ENCODE measurements at places on chromosomes 11 and 22. TPM values are rescaled to one million over a fixed set of nuclear protein-coding genes. Genes with fewer than 3 reads are reported as not detected.

Gene THY1
- 13.7 TPM for polyA plus RNA-seq

Gene KRTAP5-8
- polyA plus RNA-seq = not detected

Gene NLRX1
- 4.8 TPM for polyA plus RNA-seq

Gene TECTA
- 0.25 TPM for polyA plus RNA-seq

Gene PARVB
- polyA plus RNA-seq = 24.5 TPM

Gene TH
- 1.7 TPM for polyA plus RNA-seq

Gene MMP7
- polyA plus RNA-seq = 45.1 TPM

Gene MRGPRF
- 7.8 TPM for polyA plus RNA-seq

- no peak for DNase-seq
Measured at GRCh38 chr22:23236026-23236425, 55.7 kb downstream of the BCR start.

DNA sequence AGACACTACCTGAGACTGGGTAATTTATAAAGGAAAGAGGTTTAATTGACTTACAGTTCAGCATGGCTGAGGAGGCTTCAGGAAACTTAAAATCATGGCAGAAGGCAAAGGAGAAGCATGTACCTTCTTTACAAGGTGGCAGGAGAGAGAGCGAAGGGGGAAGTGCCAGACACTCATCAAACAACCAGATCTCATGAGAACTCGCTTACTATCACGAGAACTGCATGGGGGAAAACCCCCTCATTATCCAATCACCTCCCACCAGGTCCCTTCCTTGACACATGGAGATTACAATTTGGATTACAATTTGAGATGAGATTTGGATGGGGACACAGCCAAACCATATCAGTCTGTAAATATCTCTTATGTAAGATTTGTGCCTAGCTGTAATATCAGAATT, 50.9 kb upstream of the ATXN10 start:
- no peak for DNase-seq

DNA sequence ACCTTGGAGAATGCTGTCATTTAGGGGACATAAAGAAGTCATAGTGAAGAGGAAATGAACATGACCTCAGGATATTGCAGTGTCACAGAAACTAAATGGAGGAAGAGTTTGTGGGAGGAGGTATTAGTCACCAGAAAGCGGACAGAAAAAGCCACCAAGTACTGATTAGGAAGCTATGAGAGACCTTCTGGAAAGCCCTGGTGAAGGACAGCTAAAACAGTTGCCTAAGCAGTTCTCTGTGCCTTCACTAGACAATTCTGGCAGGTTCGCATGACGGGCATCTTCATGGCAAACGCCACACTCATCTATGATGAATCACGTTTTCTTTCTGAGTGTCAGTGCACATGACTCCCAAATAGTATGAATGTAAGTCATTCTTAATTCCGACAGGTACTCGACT, 325.8 kb downstream of the C11orf87 start:
- DNase-seq = no peak

DNA sequence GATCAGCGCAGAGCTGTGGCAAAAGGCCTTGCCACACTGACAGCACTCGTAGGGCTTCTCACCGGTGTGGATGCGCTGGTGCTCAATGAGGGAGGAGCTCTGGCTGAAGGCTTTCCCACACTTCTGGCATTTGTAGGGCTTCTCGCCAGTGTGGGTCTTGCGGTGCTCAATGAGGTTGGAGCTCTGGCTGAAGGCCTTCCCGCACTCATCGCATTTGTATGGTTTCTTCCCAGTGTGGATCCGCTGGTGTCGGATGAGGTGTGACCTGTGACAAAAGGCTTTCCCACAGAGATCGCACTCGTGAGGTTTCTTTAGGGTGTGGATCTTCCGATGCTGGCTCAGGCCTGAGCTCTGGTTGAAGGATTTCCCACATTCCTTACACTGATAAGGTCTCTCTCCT, 6.9 kb downstream of the ZNF70 start:
- no peak for DNase-seq

DNA sequence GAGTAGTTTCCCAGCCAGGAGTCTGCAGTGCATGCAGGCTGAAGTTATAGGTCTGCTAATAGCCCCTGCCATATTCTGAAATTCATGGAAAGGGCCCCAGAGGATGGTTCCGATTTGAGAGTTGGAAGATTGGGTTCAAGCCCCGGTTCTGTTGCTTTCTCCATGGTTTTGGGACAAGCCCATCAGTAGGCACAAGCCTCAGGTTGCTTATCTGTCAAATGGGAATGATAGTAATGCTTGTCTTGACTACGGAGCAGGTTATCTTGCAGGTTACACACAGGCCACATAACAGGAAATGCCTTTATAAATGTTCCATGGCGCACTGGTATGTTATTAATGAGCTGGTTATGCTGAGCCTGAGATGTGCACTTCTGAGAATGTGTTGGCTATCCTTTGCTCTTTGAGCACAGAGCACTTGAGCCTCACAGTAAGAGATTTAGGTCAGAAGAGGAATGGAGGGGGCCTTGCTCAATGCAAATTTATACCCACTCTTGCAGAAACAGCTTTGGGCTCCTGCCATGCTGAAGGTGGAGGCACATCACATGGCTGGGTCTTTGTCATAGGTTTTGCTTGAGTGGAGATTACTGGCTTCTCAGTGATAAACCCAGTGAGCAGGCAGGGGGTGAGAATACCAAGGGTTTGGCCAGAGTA, 47.1 kb downstream of the ZNRF3 start:
- DNase-seq = no peak

DNA sequence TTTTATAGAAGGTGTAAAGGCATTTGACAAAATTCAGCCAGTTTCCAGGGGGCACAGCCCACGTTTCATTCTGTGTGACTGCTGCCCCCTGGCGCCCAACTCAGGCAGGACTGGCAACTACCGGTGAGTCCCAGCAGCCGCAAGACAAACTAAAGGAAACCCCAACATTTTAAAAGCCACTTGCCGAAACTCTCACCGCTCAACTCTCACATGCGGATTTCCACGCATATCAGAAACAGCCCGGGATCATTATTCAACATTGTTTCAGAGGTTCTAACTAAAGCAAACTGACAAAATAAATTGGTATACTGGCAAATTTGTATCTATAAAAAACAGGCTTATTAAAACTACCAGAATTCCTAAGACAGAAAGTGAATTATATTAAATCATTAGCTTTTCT, 48.2 kb downstream of the MORC2 start:
- peak; percentile 79 for DNase-seq

GRCh38 chr22:41003066-41003465, 51.9 kb downstream of the RBX1 start:
- peak; percentile 87 for DNase-seq

GRCh38 chr11:20258376-20258895, 98.2 kb upstream of the DBX1 start:
- no peak for DNase-seq

GRCh38 chr11:1291295-1292017, 18.0 kb downstream of the TOLLIP start:
- no peak for DNase-seq

DNA sequence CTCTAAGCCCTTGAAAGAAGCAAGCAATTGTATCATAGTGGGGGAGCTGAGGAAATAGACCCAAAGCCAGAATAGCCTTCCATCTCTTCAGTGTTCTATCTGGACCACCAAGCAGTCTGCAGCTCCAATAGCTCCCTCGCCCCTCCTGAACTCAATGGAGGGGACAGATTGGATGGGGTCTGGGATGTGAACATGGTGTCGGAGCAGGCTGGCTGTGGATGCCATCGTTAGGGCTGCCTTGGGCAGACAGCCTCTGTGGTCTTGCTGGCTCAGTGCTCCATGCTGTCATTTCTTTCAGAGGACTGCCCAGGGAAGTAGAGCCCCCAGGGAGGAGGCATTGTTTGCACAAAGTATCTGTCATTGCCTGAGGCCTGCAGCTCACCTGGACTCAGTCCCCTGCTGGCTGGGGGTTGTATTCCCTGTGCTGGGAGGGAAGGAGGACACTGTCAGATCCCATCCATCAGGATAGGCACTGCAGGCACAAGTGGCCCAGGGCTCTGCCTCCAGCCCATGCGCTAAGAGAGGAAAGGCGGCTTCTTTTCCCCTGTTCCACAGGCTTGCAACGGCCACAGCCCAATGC, 537.7 kb downstream of the BUD13 start:
- no peak for DNase-seq

GRCh38 chr11:72579816-72580641, 94.2 kb downstream of the PDE2A start:
- no peak for DNase-seq

DNA sequence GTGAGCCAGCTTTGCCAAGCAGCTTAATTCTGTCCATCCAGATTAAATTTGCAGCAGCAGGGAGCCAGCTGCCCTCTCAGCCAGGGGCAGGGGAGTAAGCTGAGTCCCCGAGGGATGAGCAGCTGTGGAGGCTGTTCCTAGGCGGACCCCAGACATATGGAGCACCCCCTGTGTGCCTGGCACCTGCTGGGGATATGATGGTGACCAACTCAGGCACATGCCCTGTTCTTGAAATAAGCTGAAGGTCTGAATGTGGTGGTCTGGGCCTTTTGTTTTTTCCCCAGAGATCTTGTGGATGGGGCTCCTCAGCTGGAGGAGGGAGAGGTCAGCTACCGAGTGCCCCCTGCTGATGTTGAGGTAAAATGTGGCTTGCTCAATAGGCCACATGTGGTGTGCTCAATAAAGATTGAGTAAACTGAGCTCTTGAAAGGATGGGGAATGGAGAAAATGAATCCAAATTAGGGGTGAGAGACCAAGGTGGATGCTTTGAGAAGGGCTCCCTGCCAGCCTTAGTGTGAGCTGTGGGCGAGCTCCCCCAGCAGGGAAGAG, 103.3 kb upstream of the NNMT start:
- no peak for DNase-seq

GRCh38 chr11:72524711-72525110, 90.4 kb upstream of the CLPB start:
- no peak for DNase-seq

DNA sequence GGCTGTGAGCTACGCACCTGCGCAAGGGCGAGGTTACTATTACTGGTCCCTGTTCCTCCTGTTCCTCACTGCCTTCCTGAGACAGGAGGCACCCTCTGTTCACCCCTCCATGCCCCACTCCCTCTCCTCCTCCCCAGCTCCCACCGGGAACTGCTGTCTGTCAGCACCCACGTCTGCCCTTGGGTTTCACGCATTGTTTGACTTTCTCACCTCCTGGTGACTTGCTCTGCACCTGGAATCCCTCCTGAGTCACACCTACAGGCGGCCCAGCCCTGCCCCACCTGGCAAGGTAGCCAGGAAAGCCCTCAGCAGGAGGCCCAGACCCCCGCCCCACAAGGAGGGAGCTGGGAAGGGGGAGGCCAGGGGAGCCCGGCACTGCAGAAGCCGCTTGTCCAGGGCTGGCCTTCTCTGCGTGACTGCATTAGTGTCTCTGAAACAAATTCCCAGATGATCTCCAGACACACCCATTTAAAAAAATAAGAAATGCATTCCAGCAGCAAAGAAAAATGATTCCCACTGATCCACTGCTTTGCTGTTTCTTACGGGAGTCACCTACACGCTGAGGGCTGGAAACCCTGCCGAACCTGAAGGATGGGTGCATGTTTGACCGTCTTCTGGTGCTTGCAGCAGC, 86.4 kb downstream of the CELSR1 start:
- DNase-seq = peak; percentile 45

- no peak for DNase-seq
Measured at GRCh38 chr11:15471895-15472799, 357.4 kb downstream of the INSC start.

DNA sequence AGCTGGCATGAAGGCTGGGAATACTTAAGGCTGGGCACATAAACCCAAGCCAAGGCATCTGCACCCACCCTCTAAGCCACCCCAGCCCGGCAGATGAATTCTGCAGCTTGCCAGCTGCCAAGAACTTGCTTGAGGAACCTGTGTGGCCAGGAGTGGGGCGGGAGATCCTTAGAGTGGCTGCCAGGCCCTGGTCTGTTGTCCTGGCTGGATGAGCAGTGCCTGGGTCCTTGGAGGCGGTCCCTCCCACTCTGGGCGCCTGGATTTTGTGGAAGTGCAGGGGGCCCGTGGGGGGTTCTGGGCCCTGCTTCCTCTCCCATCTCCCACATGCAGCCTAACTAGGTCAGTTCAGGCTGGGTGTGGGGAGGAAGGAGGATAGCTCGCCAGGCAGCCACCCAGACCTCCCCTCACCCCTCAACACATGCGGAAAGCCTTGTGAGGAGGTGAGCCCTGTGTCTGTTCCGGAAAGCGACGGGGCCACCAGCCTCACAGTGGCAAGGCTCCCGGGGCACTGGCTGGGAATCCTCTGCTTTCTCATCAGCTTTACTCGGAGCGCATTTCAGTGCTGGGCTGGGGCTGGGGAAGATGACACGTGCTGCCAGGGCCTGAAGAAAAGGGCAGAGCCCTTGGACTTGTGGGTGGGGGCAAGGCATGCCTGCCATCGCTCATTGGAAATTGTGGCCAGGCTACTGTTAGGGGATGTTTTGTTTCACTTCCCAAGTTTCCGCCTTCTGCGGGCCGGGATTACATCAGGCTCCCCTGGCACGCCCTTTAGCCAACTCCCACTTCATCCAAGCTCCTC, 8.4 kb downstream of the DAGLA start:
- DNase-seq = no peak

DNA sequence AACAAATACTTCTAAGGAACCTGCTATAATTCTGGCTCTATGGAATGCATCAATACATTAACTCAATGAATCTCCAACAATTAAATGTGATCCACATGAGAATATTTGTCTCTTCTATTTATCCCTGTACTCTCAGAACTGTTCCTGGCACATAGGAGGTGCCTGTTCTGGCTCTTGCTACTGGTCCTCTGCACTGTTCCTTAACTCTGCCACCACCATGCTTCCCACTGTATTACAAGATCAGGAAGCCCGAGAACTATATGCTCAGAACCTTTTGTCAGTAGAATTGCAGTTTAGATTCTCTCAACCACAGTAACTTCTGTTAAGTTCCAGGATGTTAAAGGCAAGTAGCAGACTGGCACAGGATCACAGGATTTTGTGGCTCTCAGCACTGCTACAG, 376.3 kb upstream of the CCDC90B start:
- no peak for DNase-seq

GRCh38 chr11:103202048-103202651, 92.9 kb downstream of the DYNC2H1 start:
- peak; percentile 45 for DNase-seq

- DNase-seq = no peak
Measured at GRCh38 chr11:786235-787083, 3.4 kb downstream of the CEND1 start.

GRCh38 chr11:17014833-17015626, 816 bp upstream of the PLEKHA7 start:
- peak; percentile 66 for DNase-seq

GRCh38 chr22:41582694-41583093, 6.9 kb downstream of the PMM1 start:
- no peak for DNase-seq

All from stomach (tissue), 19 donors.